ENCODE measurements at places on chromosomes 12 and 14. TPM values are rescaled to one million over a fixed set of nuclear protein-coding genes. Genes with fewer than 3 reads are reported as not detected.

- no peaks in the 10 kb centered on the region for H3K4me1 ChIP-seq
- H3K27me3 ChIP-seq = no peaks in the 10 kb centered on the region
- no peak overlapping the region for H3K27ac ChIP-seq
- H3K36me3 ChIP-seq = no peaks in the 10 kb centered on the region
- no peak for DNase-seq
- no peak overlapping the region for H3K4me3 ChIP-seq
These were observed 164.3 kb downstream of the GRIP1 start for GRCh38 chr12:66514581-66514980.

GRCh38 chr12:93078577-93078976 is 149.5 kb upstream of the EEA1 start:
- H3K27me3 ChIP-seq = no peaks in the 10 kb centered on the region
- H3K36me3 ChIP-seq = no peaks in the 10 kb centered on the region
- no peak for DNase-seq
- H3K4me3 ChIP-seq = no peak overlapping the region

DNA sequence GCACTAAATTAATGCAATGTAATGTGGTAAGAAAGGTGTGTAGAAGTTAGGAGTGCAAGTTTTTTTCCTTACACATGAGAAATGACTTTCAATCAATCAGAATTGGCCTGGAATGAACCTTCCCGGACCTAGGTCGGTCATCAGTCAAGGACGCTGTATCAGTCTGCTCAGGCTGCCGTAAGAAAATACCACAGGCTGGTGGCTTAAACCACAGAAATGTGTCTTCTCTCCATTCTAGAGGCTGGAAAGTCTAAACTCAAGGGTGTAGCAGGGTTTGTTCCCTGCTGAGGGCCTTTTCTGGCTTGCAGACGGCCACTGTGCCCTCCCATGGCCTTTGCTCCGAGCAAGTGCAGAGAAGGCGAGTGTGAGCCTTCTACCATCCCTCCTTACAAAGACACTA is 86.6 kb upstream of the DYNC1H1 start:
- no peak for DNase-seq
- no peaks in the 10 kb centered on the region for H3K27me3 ChIP-seq
- peak overlapping the region; percentile 77 for H3K27ac ChIP-seq
- H3K4me3 ChIP-seq = no peak overlapping the region
- H3K36me3 ChIP-seq = no peaks in the 10 kb centered on the region

DNA sequence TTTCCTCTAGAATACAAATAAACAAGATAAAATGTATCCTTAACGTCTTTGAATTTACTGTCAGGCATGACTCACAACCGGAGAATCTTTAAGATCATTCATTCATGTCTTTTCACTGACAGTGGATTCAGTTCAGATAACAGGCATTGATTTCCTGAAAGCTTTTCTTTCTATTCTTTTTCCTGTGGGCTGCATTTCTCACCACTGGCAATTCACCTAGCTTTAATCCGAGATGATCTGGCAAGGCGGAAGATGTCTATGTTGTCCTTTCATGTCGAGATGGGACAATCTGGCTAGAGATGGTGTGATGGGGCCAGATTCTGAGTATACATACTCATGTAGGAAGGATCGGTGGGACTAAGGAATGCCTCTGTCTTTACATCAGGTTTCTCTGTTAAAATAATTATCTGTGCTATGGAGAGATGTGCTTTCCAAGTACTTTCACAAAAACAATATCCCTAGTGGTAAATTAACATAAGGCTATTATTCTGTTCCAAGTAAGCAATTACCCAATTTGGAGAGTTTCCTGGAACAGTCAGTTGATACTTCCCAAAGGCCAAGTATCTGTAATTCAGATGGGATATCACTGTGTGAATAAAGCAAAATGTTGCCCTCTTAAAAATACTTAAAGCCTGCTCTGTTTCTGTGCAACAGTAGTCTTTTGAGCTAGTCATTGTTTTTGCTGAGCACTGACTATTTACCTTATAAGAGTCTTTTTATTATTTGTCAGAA is 17.8 kb downstream of the ACSS3 start:
- H3K4me1 ChIP-seq = no peaks in the 10 kb centered on the region
- no peaks in the 10 kb centered on the region for H3K27me3 ChIP-seq
- H3K36me3 ChIP-seq = no peaks in the 10 kb centered on the region
- no peak overlapping the region for H3K27ac ChIP-seq

DNA sequence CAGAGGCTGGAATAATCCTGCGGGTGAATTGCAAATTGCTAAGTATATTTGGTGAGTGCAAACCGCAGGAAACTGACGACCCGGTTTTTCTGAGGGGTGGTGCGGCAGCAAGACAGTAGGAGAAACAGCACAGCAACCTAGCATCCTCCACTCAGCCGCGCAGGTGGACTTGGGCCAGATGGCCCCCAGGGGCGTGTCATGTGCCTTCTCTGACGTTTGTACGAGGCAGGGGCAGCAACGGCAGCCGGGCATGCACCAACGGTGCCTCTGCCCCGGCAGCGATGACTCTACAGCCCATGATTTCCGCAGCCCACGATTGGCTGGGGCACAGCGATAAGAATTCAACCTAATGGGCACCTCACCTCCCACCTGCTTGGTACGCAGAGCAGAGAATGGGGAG is 11.1 kb upstream of the CLEC2A start:
- no peak for DNase-seq
- no peaks in the 10 kb centered on the region for H3K36me3 ChIP-seq
- no peak overlapping the region for H3K27ac ChIP-seq
- no peaks in the 10 kb centered on the region for H3K27me3 ChIP-seq

GRCh38 chr14:101665478-101666078 is 95.9 kb upstream of the PPP2R5C start:
- H3K27me3 ChIP-seq = peaks cover 40% of the 10 kb centered on the region
- no peaks in the 10 kb centered on the region for H3K4me1 ChIP-seq
- no peak overlapping the region for H3K27ac ChIP-seq
- H3K36me3 ChIP-seq = no peaks in the 10 kb centered on the region

DNA sequence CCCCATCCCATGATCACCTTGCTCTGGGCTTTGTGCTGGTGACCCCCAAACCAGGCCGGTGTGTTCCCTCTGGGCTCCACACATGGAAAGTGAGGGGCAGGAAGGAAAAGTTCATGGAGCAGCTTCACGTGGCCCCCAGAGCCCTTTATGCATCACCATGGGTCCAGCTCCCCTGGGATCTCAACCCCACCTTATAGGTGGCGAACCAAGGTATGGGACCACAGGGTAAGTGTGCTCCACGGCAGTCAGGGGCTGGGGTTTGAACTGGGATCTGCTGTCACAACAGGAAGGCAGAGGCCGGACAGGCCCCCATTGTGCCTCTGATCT is 7.4 kb upstream of the BEGAIN start:
- H3K36me3 ChIP-seq = no peaks in the 10 kb centered on the region
- H3K4me1 ChIP-seq = no peaks in the 10 kb centered on the region
- H3K4me3 ChIP-seq = no peak overlapping the region
- peaks cover 19% of the 10 kb centered on the region for H3K27me3 ChIP-seq
- H3K27ac ChIP-seq = no peak overlapping the region

DNA sequence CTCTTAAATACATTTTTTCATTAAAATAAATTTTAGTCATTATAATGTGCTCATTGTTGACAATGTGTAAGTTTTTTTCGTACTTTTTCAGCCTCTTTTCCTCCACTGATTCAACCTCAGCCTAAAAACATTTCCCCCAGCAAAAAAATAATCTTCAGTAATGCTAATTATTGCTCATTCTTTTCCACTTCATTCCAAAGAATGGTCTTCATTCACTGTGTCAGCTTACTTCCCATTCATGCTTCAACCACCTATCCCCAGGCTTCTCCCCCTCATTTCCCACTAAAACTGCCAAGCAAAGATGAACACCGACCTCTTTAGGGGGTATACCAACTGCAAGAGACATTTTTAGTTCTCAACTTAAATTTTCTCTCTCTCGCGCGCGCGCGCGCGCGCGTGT is 2.7 kb upstream of the IPO8 start:
- DNase-seq = no peak
- H3K4me1 ChIP-seq = peaks cover 12% of the 10 kb centered on the region
- H3K27me3 ChIP-seq = no peaks in the 10 kb centered on the region
- H3K4me3 ChIP-seq = no peak overlapping the region
- H3K36me3 ChIP-seq = no peaks in the 10 kb centered on the region

DNA sequence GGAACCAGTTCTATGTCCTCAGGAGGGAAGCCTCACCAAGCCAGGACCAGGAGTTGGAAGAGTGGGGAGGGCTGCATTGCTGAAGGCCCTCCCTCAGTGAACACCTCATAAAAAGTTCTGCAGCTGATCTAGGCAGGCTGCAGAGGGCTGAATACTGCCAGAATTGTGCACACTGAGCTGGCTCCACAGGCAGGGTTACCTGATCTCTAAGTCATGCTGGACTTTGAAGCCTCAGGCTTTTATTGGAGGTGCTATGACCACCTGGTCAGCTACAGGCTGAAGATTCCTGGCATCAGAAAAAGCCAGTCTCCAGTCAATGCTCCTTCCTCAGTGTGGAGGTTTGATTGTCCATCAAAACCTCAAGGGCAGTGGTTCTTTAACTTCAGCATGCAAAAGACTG is 39.7 kb downstream of the FOS start:
- H3K4me1 ChIP-seq = peaks cover 3% of the 10 kb centered on the region
- no peak overlapping the region for H3K27ac ChIP-seq
- no peak for DNase-seq
- no peaks in the 10 kb centered on the region for H3K36me3 ChIP-seq

DNA sequence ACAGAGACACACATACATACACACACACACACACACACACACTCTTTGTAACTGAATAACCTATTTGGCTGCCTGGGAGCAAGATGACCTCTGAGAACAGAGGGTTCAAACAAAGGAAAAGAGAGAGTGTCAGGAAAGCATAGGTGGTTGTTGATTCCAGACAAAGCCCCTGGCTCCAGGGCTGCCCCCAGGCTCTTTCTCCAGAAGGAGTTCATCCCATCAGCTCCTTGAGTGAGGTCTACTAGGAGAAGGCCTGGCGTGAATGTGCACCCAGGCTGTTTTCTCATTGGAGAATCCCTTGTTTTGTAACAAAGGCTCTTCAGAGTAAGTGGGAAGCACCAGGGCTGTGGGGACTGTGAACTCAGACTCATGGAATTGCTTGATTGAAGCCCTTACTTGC is 151.9 kb downstream of the EMP1 start:
- no peaks in the 10 kb centered on the region for H3K4me1 ChIP-seq
- no peak for DNase-seq
- H3K4me3 ChIP-seq = no peak overlapping the region
- H3K27ac ChIP-seq = no peak overlapping the region

DNA sequence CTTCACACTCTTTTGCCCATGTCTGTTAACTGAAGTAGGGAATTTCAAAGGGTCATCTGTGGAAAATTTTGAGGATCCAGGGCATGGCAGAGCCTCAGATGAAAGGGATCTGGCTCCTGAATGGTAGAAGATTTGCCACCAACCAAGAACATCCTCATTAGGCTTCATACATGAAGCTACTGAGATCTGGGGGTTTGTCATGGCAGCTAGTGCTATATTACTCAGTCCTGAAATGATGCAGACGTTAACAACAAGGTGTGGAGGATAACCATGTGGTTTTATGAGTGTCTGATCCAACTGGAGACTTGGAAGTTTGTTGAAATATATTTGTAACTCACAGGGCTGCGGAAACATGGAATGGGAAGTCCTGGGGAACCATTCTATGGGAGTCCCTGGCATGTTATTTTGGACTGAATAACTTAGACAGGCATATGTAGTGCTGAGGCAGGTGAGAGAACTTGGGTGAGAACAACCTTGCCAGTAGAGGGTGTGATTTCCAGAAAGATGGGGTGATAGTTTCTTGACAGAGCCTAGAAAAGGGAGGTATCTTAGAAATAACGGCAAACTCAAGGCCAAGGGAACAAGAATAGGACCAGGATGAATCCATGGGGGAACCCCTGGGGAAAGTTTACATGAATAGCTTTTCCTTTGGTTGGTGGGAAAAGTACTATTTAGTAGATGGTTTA is 42.0 kb upstream of the C12orf75 start:
- H3K4me1 ChIP-seq = no peaks in the 10 kb centered on the region
- no peaks in the 10 kb centered on the region for H3K36me3 ChIP-seq
- no peak overlapping the region for H3K4me3 ChIP-seq
- H3K27ac ChIP-seq = no peak overlapping the region
- peaks cover 4% of the 10 kb centered on the region for H3K27me3 ChIP-seq

DNA sequence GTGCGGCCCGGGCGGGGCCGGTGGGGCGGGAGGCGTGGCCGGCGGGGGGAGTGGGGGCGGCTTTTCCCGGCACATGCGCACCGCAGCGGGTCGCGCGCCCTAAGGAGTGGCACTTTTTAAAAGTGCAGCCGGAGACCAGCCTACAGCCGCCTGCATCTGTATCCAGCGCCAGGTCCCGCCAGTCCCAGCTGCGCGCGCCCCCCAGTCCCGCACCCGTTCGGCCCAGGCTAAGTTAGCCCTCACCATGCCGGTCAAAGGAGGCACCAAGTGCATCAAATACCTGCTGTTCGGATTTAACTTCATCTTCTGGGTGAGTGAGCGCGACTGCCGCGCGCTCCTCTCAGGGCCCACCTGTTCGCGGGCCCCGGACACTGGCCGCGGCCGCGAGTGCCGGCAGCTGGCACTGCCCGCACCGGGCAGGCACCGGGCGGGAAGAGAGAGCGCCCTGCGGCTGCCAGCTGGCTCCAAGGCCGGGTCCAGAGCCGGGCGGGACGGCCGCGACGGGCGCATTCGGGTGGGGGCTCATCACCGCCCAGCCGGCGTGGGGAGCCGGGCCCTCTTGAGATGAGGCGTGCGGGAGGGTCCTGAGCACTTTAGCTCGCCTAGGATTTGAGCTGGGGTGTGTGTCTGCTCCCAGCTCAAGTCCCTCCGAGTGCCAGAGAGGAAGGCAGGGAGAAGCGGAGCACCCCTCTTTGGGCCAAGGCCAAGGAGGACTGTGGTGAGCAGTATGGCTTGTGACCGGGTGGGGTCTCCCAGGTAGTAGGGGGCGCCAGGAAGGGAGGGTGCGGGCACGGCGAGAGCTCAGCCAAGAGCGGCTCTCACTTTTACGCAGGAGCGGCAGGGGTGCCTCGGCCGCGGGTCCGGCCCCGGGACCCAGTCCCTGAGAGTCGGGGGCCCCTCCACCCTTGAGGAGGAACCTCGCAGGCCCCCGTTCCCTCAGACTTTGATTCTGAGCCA is at the start of gene CD9:
Gene CD9, plus strand, starts transcription at position 145 of the 957 bp plus-strand sequence. Its CDS starts 100 bp downstream, at position 245.
- H3K27ac ChIP-seq = peak within 1 kb of the TSS; percentile 99
- H3K36me3 ChIP-seq = no peaks in the 10 kb centered on the region
- peaks cover 72% of the 10 kb centered on the region for H3K4me1 ChIP-seq
- H3K4me3 ChIP-seq = peak within 1 kb of the TSS; percentile 53
- peak; percentile 88 for DNase-seq
- no peaks in the 10 kb centered on the region for H3K27me3 ChIP-seq

GRCh38 chr14:36522347-36522971 is 2.4 kb upstream of the NKX2-1 start:
- no peak overlapping the region for H3K4me3 ChIP-seq
- H3K36me3 ChIP-seq = no peaks in the 10 kb centered on the region
- no peak for DNase-seq
- no peak overlapping the region for H3K27ac ChIP-seq
- peaks cover 100% of the 10 kb centered on the region for H3K27me3 ChIP-seq
- peaks cover 46% of the 10 kb centered on the region for H3K4me1 ChIP-seq

GRCh38 chr12:57224973-57225679 is 4.4 kb upstream of the SHMT2 start:
- no peak overlapping the region for H3K27ac ChIP-seq
- DNase-seq = peak; percentile 69
- no peak overlapping the region for H3K4me3 ChIP-seq

- DNase-seq = no peak
- no peaks in the 10 kb centered on the region for H3K4me1 ChIP-seq
- no peaks in the 10 kb centered on the region for H3K36me3 ChIP-seq
- H3K27me3 ChIP-seq = no peaks in the 10 kb centered on the region
These were observed 517.6 kb upstream of the TMEM132C start for GRCh38 chr12:127749416-127749815.

Gene PTGR2
- 1.8 TPM for total RNA-seq

Gene GPR137C
- 0.32 TPM for total RNA-seq

Gene MUCL1
- not detected for total RNA-seq

Gene VDR
- 89.9 TPM for total RNA-seq

Gene ATF7
- total RNA-seq = 29.7 TPM

Gene HOXC11
- not detected for total RNA-seq
